ENCODE measurements at places on chromosomes 2 and 18.
A peak's percentile ranks its signal among the peaks of the same experiment; 100 is the strongest.

- no peak for DNase-seq
Measured at GRCh38 chr18:42082415-42083234, 127.6 kb downstream of the PIK3C3 start.

- peak; percentile 13 for DNase-seq
Measured at GRCh38 chr2:233119806-233120205, 59.7 kb downstream of the INPP5D start.

DNA sequence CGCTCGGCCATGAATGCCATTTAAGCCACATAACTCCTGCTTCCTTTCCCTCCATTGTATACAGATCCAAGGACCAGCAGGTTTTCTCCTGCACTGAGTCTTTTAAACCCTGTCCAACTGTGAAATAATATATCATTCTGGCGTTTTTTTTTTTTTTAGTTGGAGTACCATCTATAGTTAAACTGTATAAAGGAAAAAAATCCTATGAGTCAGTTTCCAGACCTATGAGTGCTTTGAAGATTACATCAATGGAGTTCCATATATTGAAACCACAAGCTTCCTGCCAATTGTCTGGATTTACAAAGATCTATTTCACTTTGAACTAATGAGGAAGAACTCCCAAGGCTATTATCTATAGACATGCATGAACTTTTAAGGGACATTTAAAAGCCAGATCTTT lies 2.4 kb upstream of the MALT1 start:
- DNase-seq, result no peak

- no peak for DNase-seq
Measured at GRCh38 chr2:134261398-134262131, 7.7 kb downstream of the MGAT5 start.

Measured in RWPE2 (cell line).